ENCODE measurements at places on chromosomes 12 and 14.

GRCh38 chr12:524167-524951 is 64.6 kb downstream of the B4GALNT3 start:
- DNase-seq = no peak

GRCh38 chr12:45203767-45204166 is 12.1 kb upstream of the ANO6 start:
- DNase-seq = no peak

DNA sequence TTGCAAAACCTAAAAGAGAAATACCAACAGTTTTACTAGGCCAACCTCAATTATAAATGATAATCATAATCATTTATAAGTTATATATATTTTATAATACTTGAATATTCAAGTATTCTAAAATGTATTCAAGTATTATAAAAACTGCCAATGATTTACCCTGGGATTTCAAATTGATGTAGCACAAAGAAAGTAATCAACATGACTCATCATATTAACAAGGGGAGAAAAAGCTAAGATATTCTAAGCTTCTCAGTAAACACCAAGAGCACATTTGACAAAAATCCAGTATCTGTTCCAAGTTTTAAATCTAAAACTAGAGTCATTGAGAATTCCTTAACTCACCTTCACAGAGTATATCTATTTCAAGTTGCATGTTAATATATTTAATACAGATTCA is 56.1 kb downstream of the CAPZA3 start:
- no peak for DNase-seq

GRCh38 chr12:92259696-92260251 is 114.1 kb upstream of the BTG1 start:
- no peak for DNase-seq

- DNase-seq = peak; percentile 18
Measured at GRCh38 chr12:68042212-68042699, 53.0 kb downstream of the IFNG-AS1 start.

- DNase-seq = peak; percentile 49
Measured at GRCh38 chr14:21070083-21070609, at the start of gene ARHGEF40. Gene ARHGEF40, plus strand, starts transcription at chr14:21070304. Its CDS starts 93 bp downstream, at chr14:21070397.

- DNase-seq = no peak
Measured at GRCh38 chr14:59500732-59501131, 16.4 kb downstream of the JKAMP start.

DNA sequence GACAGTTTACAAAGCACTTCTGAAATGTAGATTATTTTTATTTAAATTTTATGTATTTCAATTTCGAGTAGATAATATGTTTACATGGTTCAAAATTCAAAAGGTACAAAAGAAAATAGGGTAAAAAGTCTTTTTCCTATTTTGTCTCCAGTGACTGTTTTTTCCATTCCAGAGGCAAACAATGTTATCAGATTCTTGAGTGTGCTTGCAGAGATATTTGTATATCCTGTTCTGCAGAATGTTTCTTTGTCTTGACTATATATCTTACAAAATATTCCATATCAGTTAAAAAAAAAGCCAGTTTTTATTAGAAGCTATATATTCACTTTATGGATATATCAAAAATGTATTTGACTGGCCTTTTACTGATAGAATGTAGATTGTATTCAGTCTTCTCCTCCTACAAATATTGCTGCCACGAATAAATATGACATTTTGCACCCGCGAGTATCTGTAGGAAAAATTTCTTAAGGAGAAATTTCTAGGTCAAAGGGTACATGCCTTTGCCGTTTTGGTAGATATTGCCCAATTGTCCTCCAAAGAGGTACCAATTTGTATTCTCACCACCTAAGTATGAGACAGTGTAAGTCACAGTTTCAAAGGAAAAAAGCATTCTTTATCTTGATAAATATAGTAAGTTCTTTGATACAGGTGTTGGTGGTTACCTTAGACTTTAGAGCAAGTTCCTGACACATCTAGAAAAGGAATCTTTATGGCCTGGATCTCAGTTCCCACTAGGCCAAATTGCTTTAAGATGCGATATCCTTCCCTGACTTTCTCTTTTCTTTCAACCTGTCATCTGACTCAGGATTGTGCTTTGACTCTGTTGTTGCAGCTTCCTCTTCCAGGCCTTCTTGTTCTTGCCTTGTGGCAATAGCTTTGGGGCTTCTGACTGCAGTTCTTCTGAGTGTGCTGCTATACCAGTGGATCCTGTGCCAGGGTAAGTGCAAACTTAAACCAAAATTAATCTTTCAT is 2.3 kb downstream of the KLRG1 start:
- no peak for DNase-seq

GRCh38 chr12:16599081-16599480 is 6.9 kb downstream of the LMO3 start:
- DNase-seq = no peak

GRCh38 chr14:59463787-59464485 is 1.2 kb downstream of the GPR135 start:
- DNase-seq = no peak

DNA sequence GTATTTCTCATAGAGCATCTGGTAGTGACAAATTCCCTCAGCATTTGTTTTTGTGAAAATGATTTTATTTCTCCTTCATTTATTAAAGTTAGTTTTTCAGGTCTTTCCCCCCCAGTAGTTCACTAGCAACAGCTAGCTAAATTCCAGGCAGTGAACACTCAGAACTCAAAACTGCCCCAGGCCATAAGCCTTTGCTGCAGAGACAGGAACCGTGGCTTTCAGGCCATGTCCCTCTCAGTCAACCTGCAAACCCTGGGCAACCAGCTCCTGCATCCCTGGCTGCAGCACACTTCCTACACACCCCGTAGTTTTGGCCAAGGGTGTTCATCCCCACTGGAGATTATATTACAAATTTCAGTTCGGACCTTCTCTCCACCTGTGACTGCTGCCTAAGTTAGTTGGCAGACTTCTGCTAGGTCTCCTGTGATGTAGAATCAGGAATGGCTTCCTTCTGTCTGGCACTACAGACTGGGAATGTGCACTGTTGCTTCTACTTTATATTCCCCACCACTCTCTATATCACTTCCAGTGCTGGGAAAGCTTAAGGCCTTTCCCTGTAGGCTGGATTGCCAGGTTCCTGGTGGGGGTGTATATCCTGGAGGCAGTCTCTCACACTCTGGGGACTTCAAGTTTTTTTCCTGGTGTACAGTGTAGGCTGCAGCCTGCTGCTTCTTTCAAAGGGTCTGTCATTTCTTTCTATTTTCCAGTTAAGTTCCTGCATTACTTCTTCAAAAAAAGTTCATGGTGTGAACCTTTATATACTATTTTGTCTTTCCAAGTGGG is 924.4 kb upstream of the LRFN5 start:
- DNase-seq = no peak

GRCh38 chr12:42021469-42021868 is 123.2 kb downstream of the GXYLT1 start:
- DNase-seq = peak; percentile 13

DNA sequence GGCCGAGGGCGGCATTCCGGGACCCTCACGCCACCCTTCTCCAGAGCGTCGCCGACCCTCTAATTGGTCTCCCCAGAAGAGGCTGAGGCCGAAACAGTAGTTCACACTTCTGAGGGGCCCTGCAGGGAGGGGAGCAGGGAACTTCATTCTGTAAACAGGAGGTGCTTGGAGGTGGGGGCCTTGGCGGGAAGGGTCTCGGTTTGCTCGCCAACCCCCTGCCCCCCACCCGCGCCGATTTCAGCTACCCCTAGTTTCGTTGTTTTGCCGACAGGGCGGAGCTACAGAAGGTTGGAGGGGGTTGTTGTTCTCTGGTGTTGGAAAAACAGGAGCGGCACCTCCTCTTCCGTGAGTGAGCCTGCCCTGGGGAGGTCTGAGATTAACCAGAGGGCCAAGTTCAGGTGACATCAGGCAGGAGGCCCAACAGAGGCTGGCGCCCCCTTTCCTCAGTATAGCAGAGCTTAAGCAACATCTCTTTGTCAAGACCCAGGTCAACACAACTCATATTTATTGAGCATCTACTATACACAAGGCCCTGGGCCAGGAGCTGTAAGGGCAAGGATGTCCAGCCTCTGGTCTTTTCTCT is 682 bp downstream of the ERBB3 start:
- no peak for DNase-seq

DNA sequence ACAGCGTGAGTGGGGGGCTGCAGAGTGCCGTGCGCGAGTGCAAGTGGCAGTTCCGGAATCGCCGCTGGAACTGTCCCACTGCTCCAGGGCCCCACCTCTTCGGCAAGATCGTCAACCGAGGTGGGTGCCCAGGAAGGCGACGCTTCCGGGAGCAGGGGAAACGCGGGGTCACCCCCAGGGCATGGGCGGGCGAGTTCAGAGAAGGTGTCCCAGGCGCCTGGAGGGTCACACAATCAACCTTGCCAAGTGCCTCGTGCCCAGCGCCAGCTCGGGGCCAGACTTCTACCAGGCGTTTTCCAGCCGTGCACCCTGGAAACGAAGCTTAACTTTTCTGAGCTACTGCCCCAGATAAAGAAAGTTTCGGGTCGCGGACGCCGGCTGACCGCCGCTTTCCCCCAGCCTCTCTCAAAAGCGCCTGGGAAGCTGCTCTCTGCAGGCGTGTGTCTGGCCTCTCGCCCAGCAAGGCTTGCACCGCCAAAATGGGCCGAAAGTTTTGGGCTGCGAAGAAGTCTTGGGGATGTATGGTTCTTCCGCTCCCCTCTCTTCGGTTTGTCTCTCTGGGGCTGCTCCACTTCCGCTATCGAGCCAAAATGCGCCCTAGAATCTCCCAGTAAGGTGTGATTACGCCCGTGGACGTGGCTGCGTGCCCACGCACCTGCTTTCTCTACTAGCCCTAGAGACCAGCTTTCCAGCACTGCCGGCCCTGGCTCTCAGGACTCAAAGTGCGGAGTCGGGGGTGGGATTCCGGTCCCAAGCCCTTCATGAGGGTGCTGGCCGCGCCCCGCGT is 1.7 kb downstream of the WNT1 start:
- no peak for DNase-seq

DNA sequence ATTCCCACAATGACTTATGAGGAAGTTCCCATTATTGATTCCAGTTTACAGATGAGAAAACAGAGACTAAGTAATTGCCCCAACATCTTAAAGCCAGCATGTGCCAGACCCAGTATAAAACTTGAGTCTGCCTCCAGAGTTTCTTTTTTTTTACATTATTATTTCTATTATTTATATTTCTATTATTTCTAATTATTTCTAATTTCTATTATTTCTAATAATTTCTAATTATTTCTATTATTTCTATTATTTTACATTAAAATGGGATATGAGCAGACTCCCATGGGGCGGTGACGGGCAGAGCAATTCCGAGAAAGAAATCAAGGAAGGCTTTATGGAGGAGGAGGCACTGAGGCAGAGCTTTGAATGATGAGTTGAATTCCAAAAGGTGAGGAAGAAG is 54.4 kb upstream of the BDKRB2 start:
- no peak for DNase-seq

- no peak for DNase-seq
Measured at GRCh38 chr12:122834921-122835749, at the start of gene HIP1R. Gene HIP1R, plus strand, starts transcription at chr12:122835457. Its CDS starts 94 bp downstream, at chr12:122835551.

DNA sequence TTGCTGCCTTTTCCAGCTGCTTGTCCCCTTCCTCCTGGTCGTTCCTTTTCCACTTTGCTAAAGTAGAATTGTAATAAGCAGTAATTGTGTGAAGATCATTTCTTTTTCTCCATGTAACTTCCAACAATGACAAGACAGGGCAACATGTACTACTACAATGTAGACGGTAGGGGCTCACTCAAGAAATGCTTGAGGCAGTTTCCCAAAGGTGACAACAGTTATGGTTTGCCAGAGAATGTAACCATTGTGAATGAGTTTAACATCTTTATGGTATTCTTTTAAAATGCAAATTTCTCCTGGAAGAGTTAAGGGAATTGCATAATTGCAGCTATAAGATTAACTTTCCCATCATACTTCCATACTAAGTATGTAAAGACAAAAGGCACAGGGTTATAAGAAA is 23.8 kb upstream of the PHLDA1 start:
- DNase-seq = no peak

DNA sequence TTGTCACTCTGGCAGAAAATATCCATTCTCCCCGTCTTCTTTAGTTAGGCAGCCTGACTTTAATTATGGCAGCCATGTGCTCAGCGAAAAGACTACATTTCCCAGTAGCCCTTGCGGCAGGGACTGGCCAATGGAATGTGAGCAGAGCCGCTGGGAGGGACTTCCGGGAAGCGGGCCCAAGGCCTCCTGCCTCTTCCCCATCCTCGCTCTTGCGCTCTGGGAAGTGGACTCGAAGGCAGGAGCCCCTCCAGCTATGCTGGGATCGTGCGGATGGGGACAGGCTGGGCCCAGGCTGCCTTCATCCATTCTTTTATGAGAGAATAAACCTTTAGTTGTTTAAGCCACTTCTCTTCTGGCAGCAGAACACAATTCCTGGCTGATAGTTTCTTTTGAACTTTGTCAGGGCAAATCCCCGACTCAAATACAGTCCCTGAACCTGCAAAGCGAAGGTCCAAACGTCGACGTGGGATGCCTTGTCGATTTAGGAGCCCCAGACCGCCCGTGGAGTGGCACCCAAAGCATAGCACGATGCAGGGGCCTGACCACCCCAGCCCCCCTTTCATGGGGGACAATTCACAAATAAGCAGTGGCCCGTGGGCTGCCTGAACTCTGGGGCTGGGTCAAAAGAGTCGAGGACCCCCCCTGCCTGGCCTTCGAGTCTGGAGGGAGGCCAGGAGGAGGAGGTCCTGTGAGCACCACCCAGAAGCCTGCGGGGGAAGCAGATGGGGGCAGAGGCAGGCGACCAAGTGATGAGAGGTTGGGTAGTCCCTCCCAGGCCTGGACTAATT is 15.6 kb upstream of the LRTM2 start:
- DNase-seq = peak; percentile 94

DNA sequence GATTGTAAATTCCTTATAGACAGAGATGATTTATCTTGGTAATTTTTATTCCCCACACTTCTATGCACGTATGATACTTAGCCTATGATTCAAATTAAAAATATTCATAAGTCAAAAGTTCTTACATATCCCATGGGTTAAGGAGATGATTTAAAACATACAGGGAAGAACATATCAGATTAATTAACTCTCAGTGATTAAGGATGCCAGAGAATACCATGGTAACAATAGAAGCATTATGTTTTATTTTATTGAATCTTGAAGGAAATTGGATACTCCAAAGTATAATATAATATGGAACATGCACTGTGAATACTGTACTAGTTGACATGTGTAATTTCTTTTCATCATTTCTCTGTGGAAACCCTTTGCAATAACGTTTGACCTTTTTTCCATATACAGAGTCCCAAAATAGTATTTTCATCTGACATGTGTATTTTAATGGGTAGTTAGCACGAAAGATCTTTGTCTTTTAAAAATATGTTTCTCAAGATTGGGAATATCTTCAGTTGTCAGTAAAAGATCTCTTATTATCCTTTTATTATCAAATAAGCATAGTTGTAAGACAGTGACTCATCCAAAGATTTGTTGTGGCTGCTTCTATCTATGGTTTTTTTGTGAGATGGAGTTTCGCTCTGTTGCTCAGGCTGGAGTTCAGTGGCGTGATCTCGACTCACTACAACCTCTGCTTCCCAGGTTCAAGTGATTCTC is 166.7 kb downstream of the RAD51B start:
- DNase-seq = peak; percentile 87

- DNase-seq = no peak
Measured at GRCh38 chr14:23442721-23443356, 7.4 kb upstream of the MYH7 start.

GRCh38 chr12:53811606-53812005 is 59.8 kb upstream of the CISTR start:
- no peak for DNase-seq

GRCh38 chr14:79304279-79304678 is 907.0 kb downstream of the DIO2 start:
- DNase-seq = no peak

- DNase-seq = no peak
Measured at GRCh38 chr14:31320216-31320615, 100.1 kb downstream of the HEATR5A start.

- DNase-seq = peak; percentile 93
Measured at GRCh38 chr12:80033448-80033847, 65.9 kb upstream of the OTOGL start.
